ENCODE measurements at places on chromosomes 12 and 14.

DNA sequence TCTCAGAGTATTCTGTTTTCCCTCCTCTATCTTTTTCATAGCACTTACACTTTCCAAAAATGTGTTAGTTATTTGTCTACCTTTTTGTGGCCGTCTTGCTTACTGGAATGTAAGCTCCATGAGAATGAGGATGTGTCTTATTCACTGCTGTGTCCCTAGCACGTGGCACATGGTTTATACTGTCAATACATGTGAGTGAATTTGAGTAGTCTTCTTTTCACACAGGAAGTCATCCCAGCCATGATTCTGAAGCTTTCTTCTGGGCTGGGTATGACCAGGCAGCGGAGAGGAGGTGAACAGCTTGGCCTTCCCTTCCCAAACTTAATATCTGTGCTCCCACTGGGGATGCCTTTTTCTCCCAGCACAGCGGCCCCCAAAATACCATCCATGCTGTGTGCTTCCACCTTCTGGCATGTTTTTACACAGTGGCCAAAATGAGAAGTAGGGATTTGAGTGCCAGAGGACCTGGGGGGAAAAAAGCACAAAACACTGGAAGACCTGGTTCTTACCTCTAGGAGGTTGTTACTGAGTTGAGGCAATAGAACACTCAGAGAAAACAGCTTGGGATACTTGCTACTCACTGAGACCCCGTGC, 10.3 kb downstream of the PLEKHG3 start:
- no peak for DNase-seq

GRCh38 chr12:11499806-11500187, 104.4 kb upstream of the PRB2 start:
- no peak for DNase-seq

DNA sequence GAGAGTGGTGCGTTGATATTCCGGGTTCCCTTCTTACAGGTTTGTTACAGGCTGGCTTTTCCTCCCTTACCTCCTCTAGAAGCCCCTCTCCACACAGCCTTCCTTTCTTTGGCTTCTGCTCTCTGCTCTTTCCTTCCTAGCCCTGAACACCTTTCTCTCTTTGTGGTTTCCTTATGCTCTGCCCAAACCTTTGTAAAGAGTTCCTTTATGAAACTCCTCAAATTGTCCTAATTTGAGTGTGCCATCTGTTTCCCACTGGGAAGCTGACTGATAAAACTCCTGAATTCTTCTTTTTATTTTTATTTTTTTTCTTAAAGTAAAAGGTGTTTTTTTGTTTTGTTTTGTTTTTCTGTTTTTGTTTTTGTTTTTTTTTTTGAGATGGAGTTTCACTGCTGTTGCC, 60.1 kb upstream of the OTX2 start:
- DNase-seq: no peak

DNA sequence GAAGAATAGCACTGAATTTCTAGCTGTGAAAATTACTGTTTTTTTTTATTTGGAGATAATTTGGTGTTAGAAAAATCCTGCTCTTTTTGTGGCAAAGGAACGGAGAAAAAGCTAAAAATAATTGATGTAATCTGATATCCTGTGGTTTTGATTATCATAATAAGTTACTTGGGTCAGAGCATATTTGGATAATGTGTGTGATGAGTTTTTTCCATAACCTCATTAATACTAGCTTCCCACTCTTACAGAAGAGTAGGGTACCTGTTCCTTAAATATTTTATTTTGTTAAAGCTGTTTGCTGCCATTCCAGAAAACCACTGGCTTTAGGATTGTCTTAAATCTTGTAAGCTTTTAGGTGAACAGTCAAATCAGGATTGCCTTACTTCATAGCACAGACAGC, 4.7 kb downstream of the PSMC6 start:
- DNase-seq: no peak

DNA sequence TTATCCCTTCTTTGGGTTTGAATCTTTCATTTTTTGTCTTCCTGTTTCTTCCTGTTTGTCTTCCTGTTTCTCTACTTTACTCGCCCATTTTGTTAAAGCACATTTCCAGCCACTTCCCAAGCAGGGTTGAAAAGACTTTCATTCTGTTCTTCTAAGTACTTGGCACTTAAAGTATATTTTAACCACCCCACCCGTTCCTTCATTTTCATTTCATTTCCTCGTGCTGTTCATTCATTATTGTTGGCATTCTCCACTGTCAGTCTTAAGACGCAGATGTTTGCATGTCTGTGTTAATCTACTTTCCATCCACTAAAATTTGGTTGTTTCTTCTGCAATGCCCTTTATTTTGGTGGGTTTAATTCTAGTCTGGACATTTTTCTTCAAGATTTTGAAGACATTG, 49.0 kb downstream of the SUDS3 start:
- no peak for DNase-seq

GRCh38 chr14:68380329-68380741, 412.5 kb downstream of the ZFP36L1 start:
- DNase-seq: no peak

GRCh38 chr12:53585448-53586125, 40.6 kb downstream of the ATF7 start:
- no peak for DNase-seq

DNA sequence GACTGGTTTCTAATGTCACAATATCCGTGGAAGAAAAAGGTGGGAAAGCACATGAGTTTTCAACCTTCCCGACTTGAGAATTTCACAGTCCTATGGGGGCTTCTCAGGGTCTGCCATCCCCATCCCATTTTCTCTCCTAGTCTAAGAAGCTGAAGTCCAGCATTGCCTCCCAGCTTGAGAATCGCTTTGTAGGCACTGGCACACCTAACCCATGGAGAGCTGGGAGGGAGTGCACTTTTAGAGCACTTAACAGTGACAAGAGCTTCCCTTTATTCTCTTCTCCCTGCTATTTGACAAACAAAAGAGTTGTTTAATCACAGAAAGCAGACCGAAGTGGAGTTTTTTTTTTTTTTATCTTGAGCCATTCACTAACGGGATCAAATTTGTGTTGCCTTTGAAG, 22.8 kb upstream of the SRRM4 start:
- DNase-seq: no peak

GRCh38 chr12:99157946-99158345, 489.6 kb upstream of the GARIN6 start:
- no peak for DNase-seq

GRCh38 chr12:34347367-34347766, 325.1 kb downstream of the ALG10 start:
- no peak for DNase-seq

DNA sequence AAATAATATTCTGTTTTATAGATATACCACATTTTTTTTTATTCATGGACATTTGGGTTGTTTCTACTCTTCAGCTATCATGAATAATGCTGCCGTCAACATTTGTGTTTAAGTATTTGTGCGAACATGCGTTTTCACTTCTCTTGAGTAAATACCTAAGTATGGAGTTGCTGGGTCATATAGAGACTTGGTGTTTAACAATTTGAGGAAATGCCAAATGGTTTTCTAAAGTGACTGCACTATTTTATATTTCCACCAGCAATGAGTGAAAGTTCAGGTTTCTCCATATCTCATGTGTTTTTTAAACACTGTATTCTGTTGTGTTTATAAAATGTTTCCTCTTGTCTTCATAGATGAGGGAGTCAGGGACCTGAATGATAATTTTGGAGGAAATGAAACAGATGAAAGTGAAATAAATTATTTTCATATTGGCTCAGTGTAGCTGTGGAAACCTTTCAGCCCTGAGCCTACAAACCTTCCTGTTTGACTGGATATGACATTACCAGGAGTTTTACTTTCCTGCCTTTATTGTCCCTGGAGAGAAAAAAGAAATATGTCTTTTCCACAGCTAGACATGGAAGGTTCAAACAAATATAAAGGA, 26.3 kb downstream of the DAAM1 start:
- DNase-seq: no peak

DNA sequence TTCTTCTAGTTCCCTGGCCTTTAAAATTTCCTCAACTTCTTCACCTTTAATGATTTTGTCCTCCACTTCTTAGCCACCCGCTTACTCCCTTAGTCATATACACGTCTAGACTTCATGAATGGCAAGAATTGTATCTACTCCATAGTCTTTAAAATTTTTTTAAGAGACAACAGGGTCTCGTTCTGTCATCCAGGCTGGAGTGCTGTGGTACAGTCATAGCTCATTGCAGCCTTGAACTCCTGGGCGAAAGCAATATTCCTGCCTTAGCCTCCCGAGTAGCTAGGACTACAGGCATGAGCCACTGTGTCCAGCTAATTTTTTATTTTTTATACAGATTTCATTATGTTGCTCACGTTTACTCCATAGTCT, 47.9 kb downstream of the BBS10 start:
- no peak for DNase-seq

DNA sequence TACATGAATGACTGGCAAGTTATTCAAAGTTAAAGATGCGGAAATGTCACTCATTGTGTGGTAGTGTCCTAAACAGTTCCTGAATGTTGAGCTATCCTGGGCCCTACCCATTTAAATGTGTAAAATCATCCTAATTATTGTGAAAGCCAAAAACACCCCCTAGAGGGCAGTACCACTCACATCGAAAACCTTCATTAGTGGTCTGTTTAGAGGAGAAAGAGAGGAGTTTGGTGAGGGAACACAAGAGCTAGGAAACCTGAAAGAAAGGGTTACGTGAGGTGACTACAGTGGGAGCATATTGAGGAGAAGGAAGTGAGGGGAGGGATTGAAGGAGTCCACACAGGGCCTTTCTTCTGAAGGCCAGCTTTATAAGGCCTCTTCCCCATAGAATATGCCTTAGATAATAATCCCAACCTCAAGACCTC, 2.5 kb upstream of the TEP1 start:
- peak; percentile 55 for DNase-seq

DNA sequence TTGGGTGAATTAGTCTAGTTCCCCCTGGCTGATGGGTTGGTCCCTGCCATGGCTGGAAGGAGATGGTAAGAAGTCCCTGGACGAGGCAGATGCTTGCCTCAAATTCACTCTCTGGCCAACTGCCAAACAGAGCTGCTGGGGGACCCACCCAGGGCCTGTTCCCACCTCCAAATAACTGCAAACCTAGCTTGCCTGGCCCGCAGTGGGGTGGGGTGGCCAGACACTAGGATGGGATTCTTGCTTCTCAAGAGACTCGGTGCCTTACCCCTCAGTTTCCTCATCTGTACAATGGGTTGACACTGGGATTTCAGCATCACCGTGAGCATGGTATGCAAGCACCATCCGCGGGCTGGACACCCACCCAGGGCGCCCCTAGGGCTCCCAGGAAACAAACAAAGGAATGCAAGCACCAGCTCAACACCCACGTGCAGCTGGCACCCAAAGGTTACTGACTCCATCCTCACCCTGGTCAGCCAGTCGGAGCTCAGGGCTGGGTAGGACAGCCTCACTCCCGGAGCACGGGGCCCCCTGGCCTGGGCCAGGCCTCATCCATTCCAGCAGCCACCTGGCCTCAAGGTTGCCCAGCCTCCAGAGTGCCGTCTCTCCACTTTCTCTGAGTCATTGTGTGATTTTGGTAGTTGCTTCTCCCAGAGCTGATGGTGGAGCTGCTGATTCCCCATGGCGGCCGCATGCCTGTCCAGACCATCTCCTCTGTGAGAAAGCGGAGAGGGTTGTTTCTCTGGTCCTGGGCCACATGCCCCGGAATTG, 205.2 kb upstream of the RTL1 start:
- no peak for DNase-seq

DNA sequence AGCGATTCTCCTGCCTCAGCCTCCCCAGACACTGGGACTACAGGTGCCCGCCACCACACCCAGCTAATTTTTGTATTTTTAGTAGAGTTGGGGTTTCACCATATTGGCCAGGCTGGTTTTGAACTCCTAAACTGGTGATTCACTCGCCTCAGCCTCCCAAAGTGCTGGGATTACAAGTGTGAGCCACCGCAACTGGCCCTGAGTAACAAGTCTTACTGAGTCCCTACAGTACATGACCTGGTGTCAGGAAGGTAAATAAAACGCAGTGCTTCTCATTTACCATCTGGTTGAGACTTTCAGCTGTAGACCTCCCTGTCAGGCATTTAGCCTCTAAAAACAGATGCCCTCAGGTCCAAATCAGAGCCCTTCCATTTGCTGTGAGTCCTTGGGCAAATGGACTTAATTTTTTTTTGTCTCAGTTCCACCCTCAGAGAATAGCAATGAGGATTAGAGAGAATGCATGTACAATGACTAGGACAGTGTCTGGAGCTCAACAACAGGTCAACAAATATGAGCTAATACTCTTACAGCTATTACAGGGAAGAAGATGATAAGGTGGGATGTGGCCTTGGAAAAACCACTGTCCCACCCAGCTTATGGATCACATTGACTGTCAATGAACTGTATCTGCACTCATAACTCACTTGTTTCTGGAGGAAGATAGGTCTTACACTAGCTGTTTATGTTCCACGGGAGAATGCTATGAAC, 70.5 kb downstream of the PHLDA1 start:
- DNase-seq: no peak

DNA sequence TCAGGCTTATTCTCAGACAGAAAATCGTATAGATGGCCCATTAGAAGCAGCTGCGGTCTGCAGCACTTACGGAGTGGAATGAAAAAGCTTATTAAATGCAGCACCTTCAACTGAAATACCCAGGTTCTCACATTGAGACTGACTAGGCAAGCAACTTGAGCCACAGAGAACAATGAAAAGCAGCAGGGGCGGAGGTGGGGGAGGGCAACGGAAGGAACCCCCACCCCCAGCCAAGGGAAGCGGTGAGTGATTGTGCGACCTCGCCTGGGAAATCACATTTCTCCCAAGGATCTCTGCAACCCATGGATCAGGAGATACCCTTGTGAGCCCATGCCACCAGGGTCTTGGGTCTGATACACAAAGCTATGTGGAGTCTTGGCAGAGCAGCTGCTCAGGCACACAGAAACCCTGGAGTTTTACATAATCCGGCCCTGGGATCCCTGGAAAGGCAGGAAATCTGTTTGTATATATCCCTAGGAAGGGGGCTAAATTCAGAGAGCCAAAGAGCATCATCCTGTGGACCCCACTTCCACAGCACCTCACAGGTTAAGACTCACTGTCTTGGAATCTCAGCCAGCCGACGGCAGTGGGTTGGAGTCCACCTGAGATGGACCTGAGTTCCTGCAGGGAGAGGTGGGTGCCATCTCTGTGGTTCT, 38.1 kb downstream of the PZP start:
- DNase-seq: no peak

- no peak for DNase-seq
Measured at GRCh38 chr14:39406560-39406959, 25.7 kb downstream of the FBXO33 start.

DNA sequence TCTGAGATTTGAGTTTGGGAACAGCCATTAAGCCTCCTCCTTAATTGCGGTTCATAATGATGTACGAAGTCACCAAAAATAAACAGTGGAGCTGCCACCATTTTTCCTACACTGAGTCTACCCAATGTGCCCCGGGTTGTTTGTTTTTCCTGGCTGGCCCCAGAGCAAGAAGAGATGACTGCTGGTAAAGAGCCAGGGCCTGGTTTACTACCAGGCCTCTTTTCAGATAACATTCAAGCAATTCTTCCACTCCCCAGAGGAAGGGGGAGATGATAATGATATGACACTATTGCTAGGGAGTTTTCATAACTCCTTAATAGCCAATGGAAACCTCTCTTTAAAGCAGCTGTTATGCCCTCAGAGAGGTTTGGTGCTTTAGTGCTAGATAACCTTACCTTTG, 42.3 kb downstream of the BRAP start:
- no peak for DNase-seq

GRCh38 chr14:20830831-20831230, 28.2 kb upstream of the RNASE1 start:
- DNase-seq: no peak
